ENCODE measurements at places on chromosomes 12 and 14.

DNA sequence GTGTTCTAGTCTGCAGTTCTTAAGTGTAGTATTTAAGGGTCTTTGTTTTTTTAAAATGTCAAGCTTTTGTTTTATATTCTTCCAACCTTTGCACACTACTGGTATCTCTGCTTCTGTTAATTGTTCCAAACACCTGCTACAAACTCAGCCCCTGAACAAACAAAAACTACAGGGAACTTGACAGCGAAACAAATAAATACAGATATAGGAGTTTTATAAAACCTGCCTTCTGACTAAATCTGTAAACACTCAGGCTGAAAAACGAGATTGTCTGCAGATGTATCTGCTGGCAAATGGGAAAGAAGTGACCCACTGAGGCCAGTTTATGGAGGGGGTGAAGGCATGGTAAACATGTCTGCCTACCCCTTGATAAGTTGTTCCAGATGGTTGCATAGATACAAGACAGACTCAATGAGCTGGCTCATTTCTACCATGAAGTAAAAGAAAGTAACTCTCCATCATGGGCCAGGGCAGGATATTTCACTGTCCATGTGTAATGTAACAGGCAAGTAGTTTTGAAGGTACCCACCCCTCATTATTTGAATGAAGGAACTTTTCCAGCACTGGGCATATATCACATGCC, 75.6 kb downstream of the LMO3 start:
- no peak for DNase-seq

DNA sequence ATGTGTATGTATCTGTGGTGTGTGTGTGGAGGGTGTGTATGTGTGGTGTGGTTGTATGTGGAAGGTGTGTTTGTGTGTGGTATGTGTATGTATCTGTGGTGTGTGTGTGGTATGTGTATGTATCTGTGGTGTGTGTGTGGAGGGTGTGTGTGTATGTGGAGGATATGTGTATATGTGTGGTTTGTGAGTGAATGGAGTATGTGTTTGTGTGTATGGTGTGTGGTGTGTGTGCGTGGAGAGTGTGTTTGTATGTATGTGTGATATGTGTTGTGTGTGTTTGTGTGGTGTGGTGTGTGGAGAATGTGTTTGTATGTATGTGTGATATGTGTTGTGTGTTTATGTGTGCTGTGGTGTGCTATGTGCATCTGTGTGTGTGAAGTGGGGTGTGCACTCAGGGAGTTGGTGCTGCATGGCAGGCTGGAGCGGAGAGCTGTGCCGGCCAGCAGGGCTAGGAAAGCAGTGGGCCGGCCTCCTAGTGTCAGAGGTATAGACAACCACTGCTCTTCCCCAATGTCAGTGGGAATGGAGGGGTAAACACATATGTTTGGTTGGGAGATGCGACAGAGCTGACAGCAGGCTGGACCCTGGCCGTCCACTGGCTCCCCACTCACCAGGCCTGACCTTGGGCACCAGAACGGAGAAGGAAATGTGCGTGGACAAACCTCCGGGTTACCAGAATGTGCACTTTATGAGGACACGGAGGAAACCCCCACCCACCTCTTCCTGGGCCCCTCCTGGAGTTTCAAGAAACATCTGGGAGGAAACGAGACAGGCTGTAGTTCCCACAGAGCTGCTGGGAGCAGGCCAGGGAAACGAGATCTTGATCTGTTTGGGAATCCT, 60.7 kb downstream of the CLMN start:
- DNase-seq = no peak

DNA sequence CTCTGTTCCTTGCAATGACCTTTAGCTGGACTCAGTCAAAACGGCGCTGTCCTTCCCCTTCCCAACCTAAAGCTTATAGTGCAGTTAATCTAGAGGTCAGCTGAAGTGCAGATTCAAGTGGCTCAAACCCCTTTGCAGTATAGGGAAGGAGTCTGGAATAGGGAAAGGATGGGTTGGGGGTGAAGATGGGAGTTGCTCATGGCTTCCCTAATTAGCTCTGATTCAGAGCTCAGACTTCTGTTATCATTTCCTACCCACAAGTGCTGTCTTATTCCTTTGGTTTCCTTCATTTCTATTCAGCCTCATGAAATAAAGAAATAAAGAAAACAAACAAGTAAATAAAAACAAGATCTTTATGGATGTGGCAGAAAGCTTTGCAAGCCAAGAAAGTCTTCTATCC, 264.0 kb upstream of the HMGA2 start:
- DNase-seq = no peak

- DNase-seq = no peak
Measured at GRCh38 chr14:67514203-67514607, 18.9 kb upstream of the PLEKHH1 start.

DNA sequence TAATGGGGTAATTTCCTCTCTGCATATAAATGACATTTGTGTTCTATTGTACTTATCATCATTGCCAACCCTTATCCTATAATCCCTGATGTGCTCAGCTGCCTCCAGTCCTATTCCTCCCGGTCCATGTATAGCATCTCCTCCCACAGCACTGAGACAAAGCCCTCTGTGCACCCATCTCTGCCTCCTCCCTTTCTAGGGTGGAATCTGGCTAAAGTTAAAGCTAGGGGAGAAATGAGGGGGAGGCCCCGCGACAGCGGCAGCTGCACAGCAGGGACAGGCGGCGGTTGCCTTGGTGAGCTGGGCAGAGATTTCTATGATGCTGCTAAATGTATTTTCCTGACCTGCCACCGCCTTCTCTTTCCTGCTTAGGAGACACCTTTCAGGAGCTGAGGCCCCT, 12.8 kb upstream of the ZDHHC22 start:
- DNase-seq = no peak

DNA sequence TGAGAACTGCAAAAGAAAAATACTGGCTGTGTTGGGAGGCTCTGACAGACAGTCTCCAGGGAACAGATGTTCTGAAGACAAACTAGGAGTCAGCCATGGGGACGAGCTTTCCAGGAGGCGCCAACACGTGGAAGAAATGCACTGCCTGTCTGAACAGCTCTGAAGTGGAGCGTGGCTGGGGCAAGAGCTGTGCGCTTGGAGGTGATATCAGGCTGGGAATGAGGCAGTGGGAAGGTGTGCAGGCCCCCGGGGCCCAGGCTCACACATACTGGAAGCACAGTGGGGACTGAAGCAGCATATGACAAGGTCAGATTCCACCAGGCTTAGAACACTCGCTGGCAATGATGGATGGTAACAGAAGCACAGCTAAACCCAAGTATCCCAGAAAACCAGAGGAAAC, 17.5 kb downstream of the APPL2 start:
- DNase-seq = no peak

GRCh38 chr14:28761438-28762291, 4.9 kb upstream of the FOXG1 start:
- no peak for DNase-seq

- no peak for DNase-seq
Measured at GRCh38 chr12:105822131-105823105, 316.3 kb downstream of the NUAK1 start.

DNA sequence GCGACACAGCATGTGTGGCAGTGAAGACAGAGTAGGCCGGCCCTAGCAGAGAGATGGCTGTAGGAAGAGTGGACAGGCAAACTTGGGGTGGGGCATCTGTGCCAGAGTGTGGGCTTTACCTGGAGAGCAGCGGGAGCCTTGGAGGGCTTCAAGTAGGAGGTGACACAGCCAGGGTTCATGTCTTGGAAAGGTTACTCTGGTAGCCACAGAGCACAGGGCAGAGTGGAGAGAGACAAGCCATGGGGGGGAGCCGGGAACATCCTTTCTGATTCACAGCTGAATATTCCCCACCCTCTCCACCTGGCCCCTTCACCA, 53.5 kb upstream of the DIO3 start:
- DNase-seq = no peak

GRCh38 chr14:56813143-56813551, 2.9 kb upstream of the OTX2 start:
- no peak for DNase-seq

GRCh38 chr14:60566101-60566500, 57.2 kb downstream of the SIX6 start:
- no peak for DNase-seq

DNA sequence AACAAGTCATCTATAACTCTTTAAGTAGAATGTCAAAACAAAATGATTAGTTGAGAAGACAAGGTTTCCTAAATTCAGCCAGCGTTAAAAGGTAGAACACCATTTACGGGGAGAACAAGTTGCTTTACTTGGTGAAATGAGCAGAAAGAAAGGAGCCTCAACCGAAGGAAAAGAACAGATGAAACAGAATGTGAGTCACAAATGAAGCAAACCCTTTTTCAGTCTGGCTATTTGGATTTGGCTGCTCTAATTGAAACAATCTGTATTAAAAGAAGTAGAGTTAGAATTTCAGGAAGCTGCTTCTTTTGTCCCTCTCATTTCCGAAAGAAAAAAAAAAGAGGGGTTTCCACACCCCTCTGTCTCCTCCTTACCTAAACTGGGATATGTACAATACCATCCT, 34.6 kb downstream of the CEP128 start:
- DNase-seq = no peak

GRCh38 chr14:69685716-69686115, 74.3 kb downstream of the SUSD6 start:
- DNase-seq = no peak

DNA sequence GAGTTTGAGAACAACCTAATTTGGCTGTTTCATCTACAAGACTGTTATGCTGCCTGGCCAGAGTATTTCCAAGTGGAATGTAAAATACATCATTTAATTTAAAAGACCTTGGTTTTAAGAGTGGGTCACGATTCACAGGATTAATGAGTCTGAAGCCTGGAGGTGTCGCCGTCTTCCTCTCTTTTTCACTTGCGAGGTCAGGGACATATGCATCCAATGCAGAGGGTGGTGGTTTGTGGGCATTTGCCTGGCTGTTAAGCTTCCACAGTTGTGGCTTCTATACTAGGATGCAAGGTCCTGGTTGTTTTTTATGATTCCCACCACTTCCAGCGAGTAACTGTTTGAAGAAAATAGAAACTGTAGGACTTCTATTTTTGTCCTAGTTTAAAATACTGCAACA, 22.8 kb upstream of the RASSF3 start:
- DNase-seq = no peak

- DNase-seq = no peak
Measured at GRCh38 chr12:8906266-8907180, 7.8 kb upstream of the PHC1 start.

DNA sequence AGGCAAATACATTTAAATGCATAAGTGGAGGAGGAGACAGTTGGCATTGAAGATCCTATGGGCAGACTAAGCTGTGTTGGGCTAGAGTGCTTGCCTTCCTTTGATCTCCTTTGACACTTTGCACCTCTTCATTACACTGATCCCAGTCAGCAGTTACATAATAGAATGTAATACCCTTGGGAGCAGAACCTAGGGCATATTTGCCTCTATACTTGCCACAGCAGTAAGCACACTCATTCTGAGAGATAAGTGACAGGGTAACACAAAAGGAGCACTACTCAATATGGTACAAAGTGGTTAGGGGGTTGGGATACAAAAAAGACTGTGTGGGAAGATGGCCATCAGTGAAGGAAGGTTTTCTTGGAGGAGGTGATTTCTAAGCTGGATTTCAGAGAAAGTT, 9.0 kb downstream of the MARS1 start:
- no peak for DNase-seq

DNA sequence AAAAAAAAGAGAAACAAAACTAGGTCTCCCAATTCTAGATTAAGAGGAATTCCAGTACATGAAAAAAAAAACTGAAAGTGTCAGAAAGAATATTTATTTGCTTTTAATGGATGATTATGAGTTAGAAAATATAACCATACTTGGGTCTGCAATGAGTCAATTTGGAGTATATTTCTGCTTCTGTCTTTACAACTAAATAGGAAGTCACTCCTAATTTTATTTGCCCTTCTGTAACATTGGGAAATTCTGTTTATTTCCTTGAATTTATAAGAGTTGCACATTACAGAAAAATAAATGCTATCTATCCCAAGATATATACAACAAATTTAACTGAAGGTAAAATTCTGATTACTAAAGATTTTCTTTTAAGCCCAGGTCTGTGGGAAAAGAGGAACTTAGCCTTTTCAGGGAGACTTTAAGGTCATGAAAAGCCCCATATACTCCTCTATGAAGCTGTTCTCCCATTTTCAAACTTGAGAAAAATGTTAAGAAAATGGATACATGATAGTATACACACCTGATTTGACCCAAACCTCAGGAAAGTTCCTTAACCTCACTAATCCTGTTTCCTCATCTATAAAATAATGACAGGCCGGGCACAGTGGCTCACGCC, 7.2 kb downstream of the SINHCAF start:
- no peak for DNase-seq

- DNase-seq = no peak
Measured at GRCh38 chr12:16583969-16584745, 21.8 kb downstream of the LMO3 start.

DNA sequence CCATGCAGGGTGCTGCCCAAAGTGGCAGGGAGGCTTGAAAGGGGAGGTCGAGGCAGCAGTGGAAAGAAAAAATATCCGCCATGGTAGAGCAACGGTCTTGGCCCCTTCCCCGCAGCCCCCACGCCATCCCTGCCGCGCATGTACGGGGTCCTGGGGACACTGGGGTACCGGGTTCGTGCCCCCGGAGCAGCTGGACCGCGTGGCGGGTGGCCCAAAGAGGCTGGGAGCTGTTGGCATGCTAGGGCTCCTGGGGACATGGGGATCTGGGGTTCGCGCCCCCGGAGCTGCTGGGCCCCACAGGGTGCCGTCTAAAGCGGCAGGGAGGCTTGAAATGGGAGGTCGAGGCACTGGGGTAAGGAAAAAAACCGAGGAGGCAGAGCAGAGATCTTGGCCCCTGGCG, 316.5 kb downstream of the ALG10 start:
- DNase-seq = no peak

GRCh38 chr14:44962334-44963043, 499 bp downstream of the TOGARAM1 start:
- DNase-seq = no peak

DNA sequence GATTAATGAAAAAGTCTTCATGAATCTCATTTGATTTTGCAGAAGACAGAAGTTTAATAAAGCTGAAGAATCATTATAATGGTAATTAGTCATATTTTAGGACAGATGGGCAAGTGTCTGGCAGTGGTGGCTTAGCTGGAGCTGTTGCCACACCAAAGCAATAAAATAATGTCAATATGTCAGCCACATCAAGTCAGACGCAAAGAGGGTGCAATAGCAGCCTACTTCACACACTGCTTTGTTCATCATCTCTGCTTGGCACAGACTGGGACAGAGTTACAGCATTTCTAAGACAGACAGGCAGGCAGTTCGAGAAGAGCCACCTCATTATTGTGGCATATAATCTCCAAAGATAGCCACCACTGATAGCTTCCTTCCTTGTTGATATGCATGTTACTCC, 16.9 kb upstream of the KRR1 start:
- no peak for DNase-seq

- no peak for DNase-seq
Measured at GRCh38 chr12:86697916-86698640, 441.9 kb upstream of the MGAT4C start.

GRCh38 chr14:93821051-93821450, 32.8 kb upstream of the PRIMA1 start:
- DNase-seq = no peak

Measured in HFF-Myc (cell line).